ENCODE measurements at places on chromosomes 1 and 21. TPM values are rescaled to one million over a fixed set of nuclear protein-coding genes. Genes with fewer than 3 reads are reported as not detected.

DNA sequence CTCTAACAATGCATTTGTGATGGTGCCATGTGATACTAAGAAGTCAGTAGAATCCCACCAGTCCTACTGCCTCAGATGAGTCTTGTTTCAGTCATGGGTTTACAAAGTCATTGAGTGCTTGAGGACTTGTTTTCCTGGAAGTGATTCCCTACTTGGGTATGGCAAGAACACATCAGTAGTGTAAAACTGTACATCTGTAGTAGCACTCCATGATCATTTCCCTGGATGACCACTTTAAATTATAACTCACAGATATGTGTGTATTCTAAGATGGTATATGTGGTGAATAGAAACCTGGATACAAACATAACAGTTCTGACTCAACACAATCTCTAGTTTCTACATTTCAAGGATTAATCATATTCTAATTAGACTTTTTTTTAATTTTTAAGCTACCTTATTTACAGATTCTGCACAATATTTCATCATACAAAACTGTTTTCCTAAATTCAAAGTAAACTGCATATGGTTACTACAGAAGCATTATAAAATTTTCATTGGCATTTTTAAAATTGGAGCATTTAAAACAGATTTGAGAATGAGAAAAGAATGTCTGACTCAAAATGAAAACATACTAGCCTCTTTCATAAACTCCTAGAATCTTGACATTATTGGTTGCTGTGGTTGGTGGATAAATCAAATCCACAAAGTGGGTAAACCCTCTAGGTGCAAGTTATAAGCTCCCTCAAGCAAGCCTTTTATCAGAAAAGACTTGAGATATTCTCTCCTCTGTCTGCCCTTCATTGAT is 6.8 kb upstream of the PSMG1 start:
- no peak for DNase-seq

DNA sequence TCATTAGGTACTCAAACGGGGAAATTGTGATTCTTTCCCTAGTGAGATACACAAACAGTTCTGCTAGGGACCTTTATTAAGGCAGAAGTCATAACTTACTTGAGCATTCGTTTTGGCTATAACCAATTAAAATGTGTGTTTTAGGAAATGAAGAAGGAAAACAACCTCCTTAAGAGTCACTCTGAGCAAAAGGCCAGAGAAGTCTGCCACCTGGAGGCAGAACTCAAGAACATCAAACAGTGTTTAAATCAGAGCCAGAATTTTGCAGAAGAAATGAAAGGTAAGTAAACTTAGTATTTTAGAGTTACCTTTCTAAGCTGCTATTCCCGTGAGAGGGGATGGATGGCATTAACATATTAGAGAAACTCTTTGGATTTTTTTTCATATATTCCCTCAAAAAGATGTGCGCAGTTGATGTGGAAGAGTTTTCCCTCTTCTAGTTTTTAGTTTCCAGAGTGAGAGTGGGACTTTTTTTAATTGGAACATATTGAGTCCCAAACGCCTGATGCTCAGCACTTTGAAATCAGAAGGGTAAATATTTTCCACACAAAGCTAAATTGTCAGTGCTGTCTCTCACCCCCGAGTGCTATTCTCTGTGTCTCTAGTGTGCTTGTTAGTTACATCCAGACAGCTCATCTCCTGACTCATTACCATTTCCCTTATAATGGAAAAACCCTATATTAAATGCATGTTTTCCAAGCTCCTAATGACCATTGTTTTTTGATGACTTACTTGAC is 34.9 kb downstream of the CENPF start:
- no peak for DNase-seq

- no peak for DNase-seq
Observed at GRCh38 chr1:201112173-201112731, at the start of gene CACNA1S. Gene CACNA1S, minus strand, starts transcription at chr1:201112426. Its CDS starts 87 bp downstream, at chr1:201112339.

DNA sequence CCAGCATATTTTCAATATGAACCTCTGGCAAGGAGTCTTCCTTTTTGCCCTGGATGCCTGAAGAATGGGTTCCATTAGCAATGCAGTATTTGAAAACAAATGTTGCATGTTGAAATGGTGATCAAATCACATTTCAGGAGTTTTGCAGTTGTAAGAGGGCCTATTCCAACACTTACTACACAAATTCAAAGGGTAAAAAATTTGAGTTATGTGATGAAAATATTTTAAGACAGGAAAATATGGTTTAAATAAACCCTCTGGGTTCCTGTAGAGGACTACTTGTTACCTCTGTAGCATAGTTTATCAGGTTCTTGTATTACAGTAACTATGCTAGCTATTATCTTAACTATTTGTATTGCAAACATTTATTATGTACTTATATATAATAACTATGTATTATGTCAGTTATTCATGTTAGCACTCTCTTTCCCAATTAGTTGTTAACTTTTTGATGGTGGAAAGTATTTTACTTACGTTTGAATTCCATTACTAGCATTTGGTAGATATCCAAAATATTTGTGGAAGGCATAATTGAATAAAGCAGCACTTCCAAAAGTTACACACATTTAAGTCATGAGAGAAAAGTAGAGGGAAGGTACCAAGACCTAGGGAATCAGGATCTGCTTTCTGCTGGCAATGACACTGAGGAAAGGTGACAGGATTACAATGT is 312.9 kb downstream of the GRIK1 start:
- no peak for DNase-seq

DNA sequence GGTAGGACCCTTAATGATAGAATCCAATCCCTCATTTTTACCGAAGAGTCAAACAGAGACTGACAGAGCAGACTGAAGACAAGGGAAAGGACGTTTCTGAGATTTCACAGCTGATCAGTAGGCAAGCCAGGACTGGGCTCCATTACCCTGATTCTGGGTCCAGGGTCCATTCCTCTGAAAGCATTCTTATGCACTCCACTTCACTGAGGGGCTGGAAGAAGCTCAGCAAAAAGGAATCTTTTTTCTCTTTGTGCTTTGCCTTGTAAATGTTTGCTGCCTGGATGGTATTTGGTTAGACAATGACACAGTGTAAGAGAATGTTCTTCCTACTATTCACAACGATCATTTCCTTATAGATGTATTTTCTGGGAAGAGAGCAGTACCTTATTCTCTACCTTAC is 331.3 kb upstream of the PROX1 start:
- DNase-seq = no peak

DNA sequence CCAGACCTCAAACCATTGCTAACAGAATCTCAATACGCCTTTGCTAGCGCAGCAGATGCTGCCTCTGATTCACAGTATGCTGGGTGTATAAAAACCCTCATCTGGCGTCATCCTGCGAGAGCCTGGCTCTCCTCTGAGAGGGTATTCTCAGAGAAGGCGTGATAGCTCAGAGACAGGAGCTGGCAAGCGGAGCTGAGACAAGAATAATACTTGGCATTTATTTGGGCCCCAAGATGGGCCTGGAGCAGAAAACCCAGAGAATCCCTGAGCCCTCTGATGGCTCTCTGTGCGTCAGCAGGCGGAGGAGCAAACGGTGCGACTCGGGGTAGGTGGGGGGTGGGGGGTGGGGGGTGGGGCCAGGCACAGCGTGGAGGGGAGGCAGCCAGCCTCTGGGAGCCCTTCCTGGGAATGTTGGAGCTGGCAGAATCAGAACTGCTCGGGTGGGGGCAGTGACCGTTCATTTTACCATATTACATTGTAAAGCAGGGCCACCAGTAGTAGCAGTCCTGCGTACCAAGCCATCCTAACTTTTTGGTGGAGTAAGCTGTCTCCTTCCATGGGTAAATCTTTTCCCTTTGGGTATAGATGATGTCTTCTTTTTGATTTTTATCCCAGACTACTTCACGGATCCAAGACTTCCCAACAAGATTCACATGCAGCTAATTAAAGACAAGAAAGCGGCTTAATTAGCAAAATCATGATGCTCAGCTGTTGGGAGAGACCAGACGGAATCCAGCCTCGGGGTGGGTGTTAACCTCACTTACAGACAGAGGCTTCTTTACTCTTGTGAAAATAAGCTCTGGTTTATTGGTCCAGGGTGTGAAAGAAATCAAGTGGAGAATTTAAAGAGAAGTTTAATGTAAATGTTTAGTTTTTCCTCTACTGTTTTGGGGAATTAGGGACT is 7.1 kb downstream of the RIIAD1 start:
- DNase-seq = no peak

DNA sequence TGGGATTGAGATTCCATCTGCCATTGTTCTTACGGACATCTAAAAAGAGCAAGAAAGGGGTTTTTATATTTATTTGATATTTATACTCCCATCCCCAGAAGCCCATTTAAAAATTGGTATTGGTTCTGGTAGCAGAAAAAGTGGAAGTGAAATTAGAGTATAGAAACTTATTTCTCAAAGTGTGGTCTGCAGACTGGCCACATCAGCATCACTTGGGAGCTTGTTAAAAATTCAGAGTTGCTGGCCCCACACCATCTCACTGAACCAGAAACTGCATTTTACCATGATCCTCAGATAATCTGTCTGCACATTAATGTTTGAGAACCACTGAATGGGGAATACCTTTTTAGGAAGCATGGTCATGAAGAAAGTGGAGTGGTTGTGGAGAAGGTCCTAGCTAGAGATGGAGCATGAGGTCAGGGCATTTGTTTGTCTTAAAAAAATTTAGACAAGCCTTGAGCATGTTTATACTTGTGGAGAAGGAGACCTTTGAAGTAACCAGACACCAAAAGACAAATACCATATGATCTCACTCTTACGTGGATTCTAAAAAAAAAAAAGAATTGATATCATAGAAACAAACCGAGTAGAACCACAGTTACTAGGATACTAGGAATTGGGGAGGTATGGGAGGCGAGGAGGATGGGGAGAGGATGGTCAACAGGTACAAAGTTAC is 116.3 kb downstream of the ST6GALNAC3 start:
- DNase-seq = no peak

DNA sequence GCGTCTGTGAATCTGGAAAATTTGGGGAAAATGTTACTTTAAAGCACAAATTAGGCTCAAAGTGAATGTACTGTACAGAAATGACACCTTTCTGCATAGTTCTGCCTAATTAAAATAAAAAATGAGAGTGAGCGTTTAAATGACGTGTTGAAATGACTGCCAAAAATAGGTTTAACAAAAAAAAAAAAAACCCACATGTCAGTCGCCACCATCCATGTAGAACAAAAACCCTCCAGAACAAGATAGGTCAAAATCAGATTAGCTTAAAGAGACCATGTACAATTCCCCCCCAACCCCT is 745 bp downstream of the PARP1 start:
- DNase-seq = no peak

- DNase-seq = no peak
Observed at GRCh38 chr1:226329237-226329636, 20.3 kb upstream of the LIN9 start.

- peak; percentile 74 for DNase-seq
Observed at GRCh38 chr1:228363686-228364067, 43.0 kb downstream of the TRIM11 start.

GRCh38 chr1:207711285-207711684 is 40.6 kb upstream of the CD46 start:
- no peak for DNase-seq

GRCh38 chr1:165387961-165388360 is 31.4 kb upstream of the LMX1A start:
- no peak for DNase-seq

DNA sequence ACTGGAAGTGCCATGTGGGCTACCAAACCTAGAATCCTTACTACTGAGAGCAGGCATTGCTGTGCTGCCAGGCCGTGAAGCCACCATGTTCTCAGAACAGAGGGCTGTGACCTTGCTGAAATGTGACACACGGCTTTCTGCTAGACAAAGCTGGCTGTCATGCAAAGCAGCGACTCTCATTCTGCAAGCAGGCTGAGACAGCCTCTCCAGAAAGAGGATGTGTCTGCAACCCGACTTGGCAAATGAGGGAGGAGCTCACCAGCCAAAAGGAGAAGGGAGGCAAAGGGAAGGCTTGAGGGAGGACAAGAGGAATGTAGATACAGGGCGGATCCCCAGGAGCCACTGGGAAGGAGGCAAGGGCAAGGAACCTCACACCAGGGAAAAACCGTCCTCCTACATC is 85.7 kb upstream of the KRTAP19-8 start:
- peak; percentile 53 for DNase-seq

- DNase-seq = no peak
Observed at GRCh38 chr1:179888071-179888470, 6.0 kb downstream of the TOR1AIP1 start.

DNA sequence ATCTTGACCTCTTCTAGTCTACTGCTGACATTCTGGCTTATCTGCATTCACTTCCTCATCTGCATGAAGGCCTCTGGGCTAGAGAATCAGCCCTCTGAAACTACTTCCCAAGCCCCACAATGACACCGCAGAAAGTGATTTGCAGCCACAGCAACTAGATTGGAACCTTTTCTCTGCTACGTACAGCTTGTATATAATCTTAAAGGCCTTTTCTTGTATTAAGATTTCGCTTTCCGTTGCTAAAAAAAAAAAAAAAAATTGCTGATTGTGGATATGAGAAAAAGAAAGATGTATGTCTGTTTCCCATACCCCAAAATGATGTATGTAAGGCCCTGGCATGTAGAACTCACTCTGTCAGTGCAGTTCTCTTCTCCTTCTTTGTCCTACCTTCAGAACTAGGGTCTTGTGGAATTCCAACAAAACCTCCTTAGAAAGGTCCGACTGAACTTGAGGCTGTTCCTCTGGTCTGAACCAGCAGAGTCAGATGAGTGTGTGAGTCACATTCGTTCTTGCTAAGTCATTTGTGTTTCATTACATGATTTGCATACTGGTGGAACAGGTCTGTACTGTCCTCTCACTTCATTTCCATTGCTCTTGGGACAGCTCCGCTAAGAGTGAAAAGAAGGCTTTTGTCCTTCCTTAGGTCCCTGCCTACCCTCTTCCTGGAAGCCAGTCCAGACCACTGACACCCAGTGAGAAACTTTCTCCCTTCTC is 62.7 kb downstream of the PLPP3 start:
- DNase-seq = no peak

Gene GIPC2
- 1.6 TPM for total RNA-seq

Gene CFHR5
- total RNA-seq = not detected

Gene KCNE2
- total RNA-seq = not detected

Gene BRINP3
- 19.8 TPM for total RNA-seq

Gene PIK3CD
- 5.9 TPM for total RNA-seq

Gene TRAF3IP3
- 1.3 TPM for total RNA-seq

Measured in right cardiac atrium (tissue), 5 donors.